ENCODE measurements at places on chromosomes 5 and 9.

DNA sequence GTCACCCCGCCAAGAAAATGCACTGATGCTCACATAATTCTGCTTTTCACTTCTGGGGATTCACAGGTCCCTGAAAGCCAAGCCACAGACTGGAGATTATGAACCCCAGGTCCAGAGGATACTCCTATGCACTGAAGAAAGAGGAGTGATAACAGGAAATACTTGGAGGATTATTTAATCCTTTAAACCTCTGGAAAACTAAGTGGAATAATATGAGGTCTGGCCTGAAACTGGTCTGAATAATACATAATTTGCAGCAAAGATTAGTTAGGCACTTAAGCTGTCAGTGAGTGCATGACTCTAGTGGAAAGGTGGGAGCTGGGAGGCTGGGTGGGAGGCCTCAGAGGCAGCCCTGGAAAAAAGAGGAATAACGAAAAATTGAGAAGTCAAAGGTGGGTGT, 45.7 kb downstream of the MARCHF3 start:
- DNase-seq = no peak

GRCh38 chr9:129671519-129671918, 6.1 kb downstream of the PRRX2 start:
- no peak for DNase-seq

DNA sequence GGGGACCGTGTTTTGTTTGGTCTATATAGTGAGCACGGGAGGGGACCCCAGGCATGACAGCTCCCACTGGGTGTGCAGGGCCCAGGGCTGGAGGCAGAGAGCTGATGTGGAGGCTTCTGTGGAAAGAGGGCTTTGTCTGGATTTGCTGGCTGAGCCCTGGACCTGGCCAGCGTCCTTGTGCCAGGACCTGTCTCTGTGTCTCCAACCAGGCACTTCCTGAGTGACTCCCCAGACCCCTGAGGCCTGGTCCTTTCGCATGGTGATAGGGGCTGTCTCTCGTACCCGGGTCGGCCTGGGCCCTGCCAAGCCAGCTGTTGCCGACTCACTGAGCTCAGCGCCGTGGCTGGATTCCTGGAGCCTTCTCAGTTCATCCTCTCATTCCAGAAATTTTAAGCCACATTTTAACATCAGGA, 77.6 kb downstream of the ADAMTS2 start:
- no peak for DNase-seq

DNA sequence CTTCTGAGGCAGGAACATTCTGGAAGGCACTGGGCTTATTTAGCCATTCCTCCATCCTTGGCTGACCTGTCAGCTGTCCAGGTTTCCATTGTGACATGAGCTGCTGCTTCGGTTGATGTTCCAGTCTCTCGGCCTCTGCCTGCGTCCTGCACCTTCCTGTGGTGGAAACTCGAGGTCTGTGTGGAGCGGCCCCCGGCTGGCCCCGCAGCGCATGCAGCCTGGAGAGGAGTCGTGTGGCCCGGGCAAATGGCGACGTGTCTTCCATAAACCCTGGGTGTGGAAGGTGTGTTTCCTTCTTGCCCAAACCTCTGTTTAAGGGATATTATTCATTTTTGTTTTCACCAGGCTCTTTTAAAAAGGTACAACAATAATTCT, 36.5 kb upstream of the SLC9A3 start:
- no peak for DNase-seq

DNA sequence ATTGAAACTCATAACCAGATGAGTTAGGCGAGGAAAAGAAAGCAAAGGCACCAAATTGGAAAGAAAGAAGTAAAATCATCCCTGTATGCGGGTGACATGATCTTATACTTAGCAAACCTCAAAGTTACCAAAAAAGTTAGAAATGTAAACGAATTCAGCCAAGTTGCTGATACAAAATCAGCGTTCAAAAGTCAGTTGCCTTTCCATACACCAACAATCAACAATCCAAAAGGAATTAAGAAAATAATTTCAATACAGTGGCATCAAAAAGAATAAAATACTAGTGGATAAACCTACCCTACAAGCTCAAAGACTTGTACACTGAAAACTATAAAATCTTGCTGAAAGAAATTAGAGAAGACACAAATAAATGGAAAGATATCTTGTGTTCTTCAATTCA, 14.5 kb downstream of the OBP2B start:
- DNase-seq = no peak

DNA sequence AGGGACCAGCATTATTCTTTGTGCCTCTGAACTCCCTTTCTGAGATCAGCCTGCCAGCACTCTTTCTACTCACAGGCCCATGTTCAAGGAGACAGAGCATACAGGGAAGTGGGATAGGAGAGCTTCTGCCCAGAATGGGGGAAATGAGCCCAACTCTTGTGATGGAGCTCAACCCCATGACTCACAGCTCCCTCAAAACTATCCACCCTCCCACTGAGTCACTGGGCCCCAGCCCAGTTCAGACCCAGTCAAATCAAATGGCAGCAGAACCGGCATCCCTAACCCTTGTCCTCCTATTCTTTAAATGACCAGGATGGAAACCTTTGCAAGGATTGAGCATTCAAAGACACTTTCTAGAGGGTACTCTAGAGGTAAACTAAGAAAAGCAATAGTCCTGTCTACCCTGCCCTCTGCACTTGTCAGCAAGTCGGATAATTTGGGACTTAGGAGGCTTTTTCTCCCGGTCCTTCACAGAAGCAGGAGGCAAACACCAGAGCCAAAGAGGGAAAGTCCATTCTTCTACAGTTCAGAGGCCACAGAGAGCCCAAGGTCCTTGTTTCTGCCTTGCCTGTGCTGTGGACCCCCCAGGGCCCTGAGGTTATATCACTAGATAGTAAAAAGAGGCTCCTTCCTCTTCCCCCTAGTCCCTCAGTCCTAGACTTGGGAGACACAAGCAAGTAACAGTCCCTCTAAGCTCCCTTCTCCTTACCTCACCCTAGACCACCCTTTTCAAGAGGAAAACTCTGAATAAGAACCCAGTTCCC, 3.2 kb downstream of the ATOSB start:
- DNase-seq = no peak

DNA sequence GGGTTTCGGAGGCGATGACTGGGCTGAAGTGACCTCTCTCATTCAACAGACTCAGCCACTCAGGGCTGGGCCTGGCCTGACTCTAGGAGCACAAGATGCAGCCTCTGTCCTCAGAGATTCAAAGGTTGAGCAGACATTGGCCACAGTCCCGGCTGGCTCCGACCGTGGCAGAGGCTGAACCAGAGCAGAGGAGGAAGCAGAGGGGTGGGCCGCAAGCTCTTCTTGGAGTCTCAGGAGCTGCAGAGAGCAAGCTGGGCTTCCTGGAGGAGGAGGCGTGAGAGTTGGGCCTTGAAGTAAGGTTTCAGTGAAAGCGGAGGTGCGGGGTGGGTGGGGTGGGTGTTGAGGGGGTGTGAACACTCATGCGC, 37.6 kb downstream of the ALG2 start:
- DNase-seq = no peak

DNA sequence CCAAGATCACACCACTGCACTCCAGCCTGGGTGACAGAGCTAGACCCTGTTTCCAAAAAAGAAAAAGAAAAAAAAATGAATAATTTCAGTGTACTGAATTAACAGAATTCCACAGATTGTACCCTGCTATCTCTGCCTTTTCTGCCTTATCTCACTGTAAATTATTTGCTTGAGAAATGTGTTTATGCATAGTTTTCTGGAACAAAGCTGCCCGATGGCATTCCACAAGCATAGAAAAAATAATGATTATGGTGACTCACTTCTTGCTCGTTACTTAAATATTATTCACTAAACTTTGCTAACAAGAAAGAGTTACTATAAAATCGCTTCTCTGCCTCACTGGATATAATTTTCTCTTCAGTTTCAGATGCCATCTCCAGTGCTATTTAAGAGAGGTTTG, 88.7 kb upstream of the FAM169A start:
- DNase-seq = no peak

GRCh38 chr9:92631452-92632343, 38.2 kb downstream of the IPPK start:
- no peak for DNase-seq

DNA sequence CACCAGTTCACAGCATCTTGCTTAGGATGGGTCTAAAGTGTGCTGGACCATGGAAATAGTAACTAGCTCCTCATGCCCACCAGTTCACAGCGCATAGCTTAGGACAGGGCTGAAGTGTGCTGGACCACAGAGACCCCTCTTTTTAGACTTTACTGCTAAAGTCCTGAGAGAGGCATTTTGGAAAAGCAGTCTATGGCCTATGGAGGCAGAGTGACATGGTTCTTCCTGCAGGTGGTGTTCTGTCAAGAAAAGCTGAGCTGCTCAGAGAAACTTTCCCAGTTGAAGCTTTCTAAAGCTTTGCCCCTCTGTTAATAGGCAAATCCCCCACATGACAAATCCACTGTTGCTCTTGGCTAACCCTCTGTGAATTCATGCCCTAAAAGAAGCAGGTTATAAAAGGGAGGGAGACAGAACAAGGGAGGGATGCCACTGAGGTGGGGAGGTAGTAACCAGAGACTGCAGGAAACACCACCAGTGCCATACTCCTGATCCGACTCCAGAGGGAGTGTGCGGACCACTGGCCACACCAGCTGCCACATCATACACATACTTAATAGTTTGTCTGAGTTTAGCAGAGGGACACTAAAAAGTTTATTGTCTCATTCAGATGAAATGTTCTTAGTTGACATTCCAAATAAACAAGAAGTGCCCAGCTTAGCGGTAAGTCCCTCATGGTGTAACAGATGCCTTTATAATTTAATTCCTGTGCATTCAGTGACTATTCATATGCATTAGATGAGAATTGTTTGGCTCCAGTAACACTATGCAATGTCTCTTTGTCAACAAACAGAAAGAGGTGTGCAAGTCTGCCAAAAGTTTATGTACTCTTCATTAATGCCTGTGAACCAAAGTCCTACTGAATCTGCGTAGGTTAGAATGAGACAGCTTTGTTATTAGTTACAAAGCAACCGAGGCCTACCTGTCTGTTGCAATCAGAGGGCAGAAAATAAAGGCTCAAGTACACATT, 236.2 kb upstream of the NFIL3 start:
- DNase-seq = peak; percentile 29

GRCh38 chr9:76266649-76267283, 127.5 kb downstream of the RFK start:
- DNase-seq = no peak

DNA sequence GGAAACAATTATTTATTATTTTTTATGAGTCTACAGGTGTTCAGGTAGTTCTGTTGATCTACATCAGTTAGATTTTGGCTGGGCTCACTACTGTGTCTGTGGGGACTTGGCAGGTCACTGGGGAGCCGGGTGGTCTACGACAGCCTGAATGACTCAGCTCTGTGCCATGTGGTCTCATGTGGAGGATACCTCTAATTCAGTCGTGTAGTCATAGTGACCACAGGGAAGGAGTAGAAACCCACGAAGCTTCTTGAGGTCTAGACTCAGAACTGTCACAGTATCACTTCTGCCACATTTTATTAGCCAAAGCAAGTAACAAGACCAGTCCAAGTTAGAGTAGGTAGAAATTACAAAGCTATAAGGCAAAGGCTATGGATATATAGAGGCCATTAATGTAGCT, 64.7 kb upstream of the GRAMD2B start:
- DNase-seq = no peak

GRCh38 chr5:133969654-133970324, 1.4 kb upstream of the C5orf15 start:
- DNase-seq = peak; percentile 47

- DNase-seq = no peak
Observed at GRCh38 chr9:130351343-130351742, 85.8 kb downstream of the HMCN2 start.

- no peak for DNase-seq
Observed at GRCh38 chr5:56827924-56828323, 12.6 kb downstream of the MAP3K1 start.

GRCh38 chr5:133445744-133446143, 166.6 kb downstream of the FSTL4 start:
- DNase-seq = no peak

DNA sequence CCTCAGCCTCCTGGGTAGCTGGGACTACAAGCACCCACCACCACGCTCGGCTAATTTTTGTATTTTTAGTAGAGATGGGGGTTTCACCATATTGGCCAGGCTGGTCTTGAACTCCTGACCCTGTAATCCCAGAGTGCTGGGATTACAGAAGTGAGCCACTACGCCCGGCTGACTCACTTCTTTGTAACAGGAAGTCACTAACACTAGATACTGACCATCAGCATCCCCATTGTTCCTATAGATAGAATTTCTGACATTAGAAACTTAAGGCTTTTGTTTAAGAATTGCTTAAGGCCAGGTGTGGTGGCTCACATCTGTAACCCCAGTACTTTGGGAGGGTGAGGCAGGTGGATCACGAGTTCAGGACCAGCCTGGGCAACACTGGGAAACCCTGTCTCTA, 42.2 kb downstream of the LEAP2 start:
- DNase-seq = no peak

DNA sequence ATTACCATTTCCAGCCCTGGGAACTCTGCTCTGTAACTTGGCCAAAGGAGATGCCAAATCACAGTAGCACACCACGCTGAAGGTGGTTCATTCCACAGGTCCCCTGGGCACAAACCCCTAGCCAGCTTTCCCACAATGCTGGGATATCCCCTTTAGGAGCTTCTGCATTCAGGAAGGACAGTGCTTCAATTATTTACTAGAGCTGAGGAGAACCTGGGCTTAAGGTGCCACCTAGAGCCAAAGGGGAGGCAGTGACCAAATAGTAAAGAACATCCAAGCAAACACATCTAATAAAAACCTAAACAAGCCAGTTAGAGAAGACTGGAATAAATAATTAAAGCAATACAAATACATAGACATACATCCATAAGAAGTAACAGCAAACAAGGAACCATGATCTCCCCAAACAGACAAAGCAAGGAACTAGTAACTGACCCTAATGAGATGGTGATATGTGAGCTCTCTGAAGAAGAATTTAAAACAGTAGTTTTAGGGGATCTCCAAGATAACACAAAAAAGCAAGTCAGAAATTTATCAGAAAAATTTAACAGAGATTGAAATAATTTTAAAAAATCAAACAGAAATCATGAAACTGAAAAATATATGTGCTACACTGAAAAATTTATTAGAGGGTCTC, 14.6 kb downstream of the KIF4B start:
- DNase-seq = peak; percentile 43

DNA sequence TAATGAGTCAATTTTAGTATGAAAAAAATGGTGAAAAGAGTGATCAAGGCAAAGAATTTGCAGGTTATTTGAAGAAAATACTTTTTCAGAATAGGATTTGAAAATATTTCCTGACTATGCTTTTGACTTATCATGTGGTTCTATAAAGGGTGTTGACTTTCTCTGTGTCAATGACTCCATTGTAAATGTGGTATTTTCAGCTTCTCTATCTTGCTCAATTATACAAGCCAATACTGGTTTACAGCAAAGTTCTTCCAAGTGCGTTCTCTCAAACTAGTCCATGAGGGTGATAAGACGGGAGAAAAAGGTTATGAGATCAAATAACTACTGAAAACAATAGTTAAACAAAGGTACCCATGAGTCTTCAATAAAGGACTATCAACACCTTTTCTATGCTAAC, 21.7 kb downstream of the IL33 start:
- no peak for DNase-seq

GRCh38 chr5:78569441-78569840, 79.1 kb downstream of the LHFPL2 start:
- DNase-seq = no peak
